B cell (primary cell): ENCODE measurements at places on chromosomes 5 and 9. TPM values are rescaled to one million over a fixed set of nuclear protein-coding genes. Genes with fewer than 3 reads are reported as not detected.

Gene WNK2
- total RNA-seq: not detected in 2 replicates

Gene PCDHGA2
- 0.07 and 0.29 TPM in 2 replicates for total RNA-seq

Gene CEL
- 0.57 and 0.61 TPM in 2 replicates for total RNA-seq

Gene SNCAIP
- total RNA-seq: not detected in 2 replicates

Gene SEMA6A
- total RNA-seq: 0.44 and 0.61 TPM in 2 replicates

Gene MSANTD3
- total RNA-seq: 12.1 and 13.8 TPM in 2 replicates

Gene PCDHGA7
- total RNA-seq: 1.8 and 2.3 TPM in 2 replicates

Gene CDKN2B
- total RNA-seq: 0.42 and 1.3 TPM in 2 replicates

Gene NEURL1B
- total RNA-seq: 0.12 and 0.17 TPM in 2 replicates

Gene CD274
- total RNA-seq: 5.2 and 7.0 TPM in 2 replicates

Gene CKS2
- 10.9 and 11.5 TPM in 2 replicates for total RNA-seq

Gene C5orf58
- total RNA-seq: not detected in 2 replicates

GRCh38 chr9:116112236-116112635, 41.4 kb upstream of the PAPPA start:
- H3K4me1 ChIP-seq: no peaks in the 10 kb centered on the region
- no peak overlapping the region for H3K4me3 ChIP-seq
- no peak for DNase-seq
- no peaks in the 10 kb centered on the region for H3K36me3 ChIP-seq
- H3K27me3 ChIP-seq: no peaks in the 10 kb centered on the region
- no peak overlapping the region for H3K27ac ChIP-seq

DNA sequence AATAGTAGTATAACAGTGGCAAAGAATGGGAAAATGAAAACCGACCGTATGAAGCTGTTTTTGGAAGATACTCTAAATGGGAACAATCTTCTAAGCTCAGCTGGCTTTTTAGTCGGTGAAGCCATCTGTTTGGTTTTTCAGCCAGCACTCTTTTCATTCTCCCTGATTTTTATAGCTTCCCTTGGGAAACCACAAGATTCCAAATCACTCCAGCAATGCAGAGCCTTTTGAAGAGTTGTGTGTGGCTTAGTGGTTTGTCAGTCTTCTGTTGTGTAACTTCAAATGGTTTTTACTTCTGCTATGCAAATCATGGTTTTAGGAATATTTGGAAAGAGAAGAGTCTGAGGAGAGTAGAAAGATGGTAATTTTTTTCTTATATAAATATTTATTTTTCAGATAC, 180.7 kb downstream of the KDM4C start:
- DNase-seq: no peak
- no peak overlapping the region for H3K4me3 ChIP-seq
- H3K27me3 ChIP-seq: no peaks in the 10 kb centered on the region
- no peaks in the 10 kb centered on the region for H3K4me1 ChIP-seq
- peaks cover 4% of the 10 kb centered on the region for H3K36me3 ChIP-seq
- no peak overlapping the region for H3K27ac ChIP-seq

DNA sequence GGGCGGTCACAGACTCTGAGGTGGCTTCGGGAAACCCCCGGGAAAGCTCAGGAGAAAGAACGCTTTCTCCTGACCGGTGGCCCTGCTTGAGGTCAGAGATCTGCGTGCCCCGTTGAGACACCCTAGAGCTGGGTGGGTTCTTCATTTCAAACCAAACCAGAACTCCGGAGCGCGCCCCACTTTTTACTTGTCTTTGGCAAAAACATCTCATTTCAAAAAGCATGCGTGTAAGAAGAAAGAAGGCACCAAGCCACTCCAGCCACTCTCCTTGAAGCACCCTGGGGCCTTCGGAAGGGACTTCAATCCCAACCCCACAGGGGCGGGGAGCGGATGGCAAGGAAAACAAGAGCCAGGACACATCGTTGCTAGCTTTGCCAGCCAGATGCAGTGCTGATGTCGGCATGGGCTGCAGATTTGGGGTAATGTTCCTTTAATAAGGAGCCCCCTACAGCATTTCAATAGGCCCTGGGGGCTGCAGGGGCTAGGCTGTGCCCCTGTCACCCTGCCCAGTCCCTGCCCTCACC, 171.7 kb downstream of the ERCC6L2 start:
- H3K27ac ChIP-seq: no peak overlapping the region
- H3K4me1 ChIP-seq: no peaks in the 10 kb centered on the region
- H3K4me3 ChIP-seq: no peak overlapping the region
- H3K36me3 ChIP-seq: no peaks in the 10 kb centered on the region
- H3K27me3 ChIP-seq: peaks cover 3% of the 10 kb centered on the region

DNA sequence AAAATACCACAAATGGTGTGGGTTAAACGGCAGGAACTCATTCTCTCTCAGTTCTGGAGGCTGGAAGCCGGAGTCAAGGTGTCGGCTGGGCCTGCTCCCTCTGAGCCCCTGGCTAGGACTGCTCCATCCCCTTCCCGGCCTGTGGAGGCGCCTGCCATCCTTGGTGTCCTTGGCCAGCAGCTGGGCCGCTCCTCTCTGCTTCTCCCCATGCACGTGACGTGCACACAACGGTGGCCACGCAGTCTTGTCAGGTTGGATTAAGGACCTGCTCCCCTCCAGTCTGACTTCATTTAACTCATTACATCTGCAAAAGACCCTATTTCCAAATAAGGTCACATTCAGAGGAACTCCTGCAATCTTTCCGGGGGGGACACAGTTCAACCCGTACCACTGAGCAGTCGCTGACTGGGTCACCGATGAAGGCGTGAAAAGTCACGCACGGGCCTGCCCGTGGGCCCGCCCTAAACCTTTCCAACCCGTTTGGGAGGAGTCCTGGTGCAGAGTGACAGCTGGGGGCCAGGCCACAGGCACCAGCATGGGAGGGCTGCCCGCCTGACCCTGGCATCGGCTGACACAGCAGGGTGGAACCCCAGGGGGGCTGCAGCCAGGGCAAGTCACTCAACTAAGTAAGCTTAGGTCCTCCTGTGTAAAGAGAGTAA, 135.2 kb downstream of the COL23A1 start:
- H3K4me3 ChIP-seq: no peak overlapping the region
- no peak overlapping the region for H3K27ac ChIP-seq
- DNase-seq: no peak
- no peaks in the 10 kb centered on the region for H3K4me1 ChIP-seq

GRCh38 chr5:56259002-56259511, 25.9 kb upstream of the ANKRD55 start:
- no peaks in the 10 kb centered on the region for H3K27me3 ChIP-seq
- DNase-seq: no peak
- H3K27ac ChIP-seq: no peak overlapping the region
- no peaks in the 10 kb centered on the region for H3K36me3 ChIP-seq
- no peak overlapping the region for H3K4me3 ChIP-seq

GRCh38 chr5:107459605-107460004, 211.1 kb downstream of the EFNA5 start:
- no peaks in the 10 kb centered on the region for H3K4me1 ChIP-seq
- H3K27me3 ChIP-seq: no peaks in the 10 kb centered on the region
- no peak for DNase-seq
- no peak overlapping the region for H3K4me3 ChIP-seq
- H3K27ac ChIP-seq: no peak overlapping the region

DNA sequence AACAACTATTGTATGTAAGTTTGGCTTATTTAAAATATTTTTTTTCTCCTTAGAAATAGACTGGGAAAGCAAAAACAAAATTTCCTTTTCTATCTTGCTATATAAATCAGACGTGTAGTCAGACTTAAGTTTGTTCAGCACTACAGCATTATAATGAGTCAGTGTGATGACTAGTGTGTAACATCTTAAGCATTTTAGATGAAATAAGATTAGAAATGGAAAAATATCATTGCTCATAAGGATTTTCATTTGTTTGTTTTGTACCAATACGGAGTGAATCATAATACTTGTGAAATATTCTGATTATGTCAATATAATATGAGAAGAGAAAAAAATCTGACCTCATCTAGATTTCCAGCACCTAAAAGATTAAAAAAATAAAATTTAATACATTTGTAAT, 64.7 kb upstream of the RICTOR start:
- H3K4me3 ChIP-seq: no peak overlapping the region
- H3K36me3 ChIP-seq: no peaks in the 10 kb centered on the region
- H3K4me1 ChIP-seq: no peaks in the 10 kb centered on the region
- DNase-seq: no peak

DNA sequence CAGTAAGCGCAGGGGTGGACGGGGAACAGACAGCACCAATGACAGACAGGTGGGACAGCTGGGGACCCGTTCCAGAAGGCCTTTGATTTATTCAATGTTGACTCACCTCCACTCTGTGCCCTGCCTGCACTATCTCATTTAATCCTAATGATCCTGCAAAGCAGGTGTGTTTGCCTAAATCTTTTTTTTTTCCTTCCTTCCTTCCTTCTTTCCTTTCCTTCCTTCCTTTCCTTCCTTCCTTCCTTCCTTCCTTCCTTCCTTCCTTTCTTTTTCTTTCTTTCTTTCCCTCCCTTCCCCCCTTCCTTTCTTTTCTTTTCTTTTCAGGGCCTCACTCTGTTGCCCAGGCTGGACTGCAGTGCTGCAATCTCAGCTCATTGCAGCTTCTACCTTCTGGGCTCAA, 17.1 kb upstream of the CORO2A start:
- no peaks in the 10 kb centered on the region for H3K27me3 ChIP-seq
- no peak overlapping the region for H3K4me3 ChIP-seq
- no peak overlapping the region for H3K27ac ChIP-seq
- DNase-seq: no peak

GRCh38 chr9:82680179-82680935, 382.6 kb downstream of the RASEF start:
- no peaks in the 10 kb centered on the region for H3K4me1 ChIP-seq
- no peak overlapping the region for H3K27ac ChIP-seq
- DNase-seq: no peak
- H3K36me3 ChIP-seq: no peaks in the 10 kb centered on the region
- no peaks in the 10 kb centered on the region for H3K27me3 ChIP-seq

- H3K27ac ChIP-seq: no peak overlapping the region
- no peak for DNase-seq
- H3K4me1 ChIP-seq: peaks cover 2% of the 10 kb centered on the region
- no peaks in the 10 kb centered on the region for H3K36me3 ChIP-seq
- H3K27me3 ChIP-seq: no peaks in the 10 kb centered on the region
Measured at GRCh38 chr9:133404454-133405002, 13.3 kb downstream of the REXO4 start.

DNA sequence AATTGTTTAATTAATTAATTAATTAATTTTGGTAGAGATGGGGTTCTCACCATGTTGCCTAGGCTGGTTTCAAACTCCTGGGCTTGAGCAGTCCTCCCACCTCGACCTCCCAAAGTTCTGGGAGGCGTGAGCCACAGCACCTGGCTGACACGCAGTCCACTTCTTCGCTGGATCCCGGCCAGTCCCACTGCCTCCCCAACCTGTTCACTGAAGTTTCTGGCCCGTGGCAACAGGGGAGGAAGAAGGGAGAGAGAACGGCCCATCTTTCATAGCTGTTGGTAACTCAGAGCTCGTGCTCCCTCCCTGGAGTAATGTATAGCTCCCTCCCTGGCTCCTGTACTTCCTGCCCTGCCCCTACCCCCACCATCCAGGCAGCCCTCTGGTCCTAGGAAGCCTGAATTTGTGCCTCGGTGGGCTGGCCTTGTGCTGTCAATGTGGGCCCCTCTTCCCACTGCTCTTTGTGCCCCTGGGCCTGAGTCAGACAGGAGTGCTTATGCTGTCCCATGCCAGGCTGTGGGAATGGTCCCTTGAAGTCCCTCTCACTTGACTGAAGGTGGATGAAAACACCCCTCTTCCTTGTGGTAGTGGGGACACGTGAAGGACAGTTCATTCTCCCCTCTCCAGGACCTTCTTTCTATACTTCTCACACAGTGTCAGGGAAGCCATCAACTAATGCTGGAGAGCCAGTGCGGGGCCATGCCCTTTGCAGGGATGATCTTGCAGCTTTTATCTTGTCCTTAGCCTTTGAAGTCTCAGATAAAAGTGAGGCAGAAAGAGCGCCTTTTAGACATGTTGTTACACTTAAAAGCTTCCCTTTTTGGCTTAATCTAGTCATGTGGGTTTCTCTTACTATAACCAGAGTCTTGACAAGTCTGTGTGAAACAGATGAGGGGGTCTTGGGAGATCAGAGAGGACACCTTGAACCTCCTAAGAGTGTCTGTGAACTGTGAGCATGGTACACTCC, 38.1 kb downstream of the ANGPTL2 start:
- no peaks in the 10 kb centered on the region for H3K27me3 ChIP-seq
- H3K36me3 ChIP-seq: peaks cover 3% of the 10 kb centered on the region
- no peaks in the 10 kb centered on the region for H3K4me1 ChIP-seq

DNA sequence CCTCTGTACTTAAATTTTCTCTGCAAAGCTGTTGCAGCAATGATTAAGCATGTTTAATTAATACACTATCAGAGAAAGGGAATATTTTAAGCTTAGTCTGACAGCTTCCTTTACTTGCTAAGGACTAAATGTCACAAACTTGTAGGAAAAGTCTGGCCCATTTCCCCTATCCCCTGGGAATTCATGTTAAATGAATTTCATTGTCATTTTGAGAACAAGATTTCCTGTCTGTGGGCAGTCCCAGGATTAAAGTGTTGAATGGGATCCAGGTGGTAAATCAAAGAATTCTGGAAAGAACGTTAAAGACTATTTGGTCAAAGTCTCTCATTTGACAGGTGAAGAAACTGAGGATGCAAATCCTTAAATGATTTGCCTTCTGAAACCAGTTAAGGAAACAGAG, 214.8 kb downstream of the MPDZ start:
- H3K27me3 ChIP-seq: no peaks in the 10 kb centered on the region
- no peaks in the 10 kb centered on the region for H3K4me1 ChIP-seq
- DNase-seq: no peak
- no peak overlapping the region for H3K27ac ChIP-seq
- no peak overlapping the region for H3K4me3 ChIP-seq

GRCh38 chr5:119551819-119552218, 77.5 kb upstream of the FAM170A start:
- H3K27ac ChIP-seq: no peak overlapping the region
- DNase-seq: no peak
- H3K4me3 ChIP-seq: no peak overlapping the region
- peaks cover 2% of the 10 kb centered on the region for H3K36me3 ChIP-seq

- DNase-seq: peak; percentile 73
- H3K4me1 ChIP-seq: peaks cover 32% of the 10 kb centered on the region
- H3K27ac ChIP-seq: peak overlapping the region; percentile 94
- no peaks in the 10 kb centered on the region for H3K36me3 ChIP-seq
- H3K27me3 ChIP-seq: no peaks in the 10 kb centered on the region
Measured at GRCh38 chr5:89313804-89314588, 431.0 kb upstream of the MEF2C start.

- no peaks in the 10 kb centered on the region for H3K36me3 ChIP-seq
- no peaks in the 10 kb centered on the region for H3K4me1 ChIP-seq
- no peak for DNase-seq
- no peaks in the 10 kb centered on the region for H3K27me3 ChIP-seq
Measured at GRCh38 chr9:10260501-10260900, 352.3 kb downstream of the PTPRD start.
